ENCODE measurements at places on chromosomes 5 and 9.

DNA sequence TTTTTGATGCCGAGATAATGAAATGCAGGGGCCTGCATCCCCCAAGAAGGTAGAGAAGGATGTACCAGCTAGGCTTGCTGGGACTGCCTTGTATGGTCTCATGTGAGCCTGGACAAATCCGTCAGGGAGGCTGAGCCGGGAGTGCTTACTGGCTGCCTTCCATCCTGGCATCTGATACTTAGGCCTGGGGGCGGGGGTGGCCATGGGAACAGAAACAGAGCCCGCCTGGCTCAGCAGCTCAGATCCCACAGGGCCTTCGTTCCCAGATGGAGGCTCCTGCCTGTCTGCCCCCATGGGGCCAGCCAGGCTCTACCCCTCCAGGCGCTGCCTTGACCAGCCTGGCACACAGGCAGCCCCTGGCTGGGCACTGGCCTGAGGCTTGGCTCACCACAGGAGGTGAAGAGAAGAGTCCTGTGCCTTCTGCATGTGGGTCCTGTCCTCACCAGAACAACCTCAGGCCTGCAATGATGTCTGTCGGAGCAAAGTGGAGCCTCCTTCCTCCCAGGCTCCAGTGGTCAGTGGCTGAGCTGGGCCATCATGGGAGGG is 10.5 kb upstream of the SPATA31E1 start:
- DNase-seq: no peak

DNA sequence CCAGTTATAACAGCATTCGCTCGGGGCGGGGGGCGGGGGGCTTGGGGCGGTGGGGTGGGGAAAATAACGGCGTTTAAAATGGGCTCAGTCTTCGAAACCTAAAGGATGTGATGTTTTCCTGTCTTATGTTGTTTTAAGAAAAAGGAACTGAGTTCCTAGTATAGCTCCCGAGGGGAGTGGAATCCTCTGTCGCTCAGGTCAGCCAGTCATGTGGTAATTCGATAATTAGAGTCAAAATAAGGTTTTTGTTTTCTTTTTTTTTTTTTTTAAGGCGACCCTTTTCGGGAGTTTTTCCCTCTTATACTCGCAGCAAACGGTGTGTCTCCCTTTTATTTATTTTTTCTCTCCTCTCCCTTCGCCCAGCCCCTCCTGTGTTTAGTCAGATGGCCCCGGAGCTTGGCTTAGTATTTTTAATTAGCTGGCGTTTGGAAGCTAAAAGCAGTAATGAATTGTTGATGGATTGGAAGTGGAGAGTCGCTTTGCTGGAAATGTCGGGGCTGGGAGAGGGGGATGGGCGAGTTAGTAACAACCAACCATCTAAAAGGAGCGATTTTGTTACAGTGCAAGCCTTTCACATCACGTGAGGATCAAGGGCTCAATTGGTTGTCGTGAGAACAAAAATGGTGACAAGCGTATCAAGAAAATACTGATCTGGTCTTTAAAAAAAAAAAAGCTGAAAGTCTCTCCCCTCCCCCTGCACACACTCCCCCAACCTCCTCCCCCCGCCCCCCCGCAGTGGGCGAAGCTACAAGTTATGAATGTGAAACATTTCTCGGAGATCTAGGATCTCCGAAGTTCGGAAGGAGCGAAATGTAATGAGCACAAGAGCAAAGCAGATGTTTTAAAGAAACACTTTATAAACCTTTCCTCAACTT is 714 bp upstream of the ZNF608 start:
- DNase-seq: peak; percentile 98

DNA sequence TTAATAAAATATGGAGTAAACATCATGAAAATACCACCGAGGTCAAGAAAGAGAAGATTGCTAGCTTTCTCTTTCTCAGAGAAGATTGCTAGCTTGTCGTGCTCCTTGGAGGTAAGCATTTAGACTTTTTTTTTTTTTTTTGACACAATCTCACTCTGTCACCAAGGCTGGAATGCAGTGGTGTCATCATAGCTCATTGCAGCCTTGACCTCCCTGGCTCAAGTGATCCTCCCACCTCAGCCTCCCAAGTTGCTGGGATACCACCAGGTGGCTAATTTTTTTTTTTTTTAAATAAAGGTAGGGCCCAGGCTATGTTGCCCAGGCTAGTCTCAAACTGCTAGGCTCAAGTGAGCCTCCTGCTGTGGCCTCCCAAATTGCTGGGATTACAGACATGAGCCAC is 26.3 kb upstream of the CPLANE1 start:
- no peak for DNase-seq

GRCh38 chr5:147216552-147217154 is 18.2 kb upstream of the STK32A start:
- DNase-seq: no peak

DNA sequence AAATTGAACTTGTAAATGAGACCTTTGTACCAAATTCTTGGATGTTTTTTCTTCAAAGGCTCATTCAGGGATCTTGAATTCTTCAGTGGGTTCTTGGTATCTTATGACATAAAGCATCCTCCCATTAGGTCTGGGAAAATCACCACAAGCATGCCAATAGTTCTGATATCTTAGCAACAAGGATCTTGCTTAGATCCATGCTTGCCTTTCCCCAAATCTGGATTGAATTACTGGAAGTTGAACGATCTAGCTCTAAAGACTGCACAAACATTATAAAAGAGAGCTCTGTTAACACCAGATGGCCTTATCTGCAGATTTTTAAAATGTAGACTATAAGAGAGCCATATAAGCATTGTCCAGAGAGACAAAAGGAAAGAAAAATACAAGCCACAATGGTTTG is 266.3 kb downstream of the RAB3C start:
- no peak for DNase-seq

DNA sequence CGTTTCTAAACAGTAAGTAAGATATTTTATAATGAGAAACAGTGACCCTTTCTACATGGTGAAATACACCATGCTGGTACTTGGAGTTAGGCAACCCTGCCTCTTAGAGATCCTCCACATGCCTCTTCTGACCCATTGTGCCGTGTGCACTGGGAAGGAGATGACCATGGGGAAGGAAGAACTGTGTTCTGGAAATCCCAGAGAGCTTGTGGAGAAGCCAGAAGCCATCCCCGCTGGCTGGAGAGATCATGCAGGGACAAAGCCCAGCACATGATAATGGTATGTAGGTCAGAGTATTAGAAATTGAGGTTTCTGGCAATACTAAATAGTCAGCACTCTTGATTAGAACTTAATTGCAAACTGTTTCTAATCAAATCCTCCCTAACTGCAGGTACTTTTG is 307.3 kb downstream of the FBXL7 start:
- peak; percentile 31 for DNase-seq

- peak; percentile 54 for DNase-seq
Measured at GRCh38 chr9:26163931-26164330, 485.7 kb upstream of the TUSC1 start.

- no peak for DNase-seq
Measured at GRCh38 chr9:19298436-19299000, 68.0 kb downstream of the DENND4C start.

DNA sequence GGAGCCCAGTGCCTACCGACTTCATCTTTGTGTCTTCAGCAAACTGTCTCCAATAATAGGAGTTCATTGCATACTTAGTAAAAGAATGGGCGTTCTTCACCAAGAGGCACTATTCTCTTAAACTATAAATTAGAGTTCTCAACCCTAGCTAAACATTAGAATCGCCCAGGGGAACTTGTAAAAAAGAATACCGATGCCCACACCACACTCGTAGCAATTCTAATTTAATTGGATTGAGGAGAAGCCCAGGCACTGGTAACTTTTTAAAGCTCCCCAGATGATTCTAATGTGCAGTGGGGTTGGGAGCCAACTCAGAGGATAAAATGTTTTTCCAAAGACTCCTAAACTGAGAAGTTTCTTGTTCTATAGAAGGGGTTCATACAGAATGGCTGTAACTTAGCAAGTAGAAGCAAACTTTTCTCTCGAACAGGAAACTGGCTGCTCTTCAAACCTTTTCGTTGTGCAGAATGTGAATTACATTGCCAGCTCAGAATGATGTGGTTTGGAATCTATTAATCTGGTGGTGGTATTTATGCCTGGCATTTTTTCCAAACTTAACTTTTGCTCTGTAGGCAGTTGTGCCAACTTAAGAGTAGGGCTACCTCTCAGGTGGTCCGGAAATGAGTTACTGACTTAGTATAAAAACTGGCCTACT is 26.4 kb upstream of the NFIB start:
- DNase-seq: no peak

DNA sequence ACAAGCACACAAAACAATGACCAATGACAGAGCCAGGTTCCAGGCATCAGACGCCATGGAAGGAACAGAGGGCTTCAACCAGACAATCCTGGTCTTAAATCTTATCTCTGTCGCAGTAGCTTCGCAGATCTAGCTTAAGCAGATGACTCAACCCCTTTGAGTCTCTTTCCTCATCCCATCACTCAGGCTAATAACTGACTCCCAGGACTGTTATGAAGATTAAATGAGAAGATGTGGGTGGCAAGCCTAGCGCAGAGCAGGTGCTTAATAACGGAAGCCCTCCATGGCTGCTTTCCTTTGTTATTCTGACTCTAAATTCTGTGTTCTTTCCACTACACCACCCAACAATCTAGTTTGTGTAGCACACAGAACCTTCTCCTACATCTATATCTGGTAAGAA is 110.9 kb downstream of the SLC24A2 start:
- DNase-seq: no peak

- DNase-seq: peak; percentile 8
Measured at GRCh38 chr9:126957687-126958053, 43.1 kb downstream of the RALGPS1 start.

GRCh38 chr5:156477196-156477595 is 150.2 kb downstream of the SGCD start:
- peak; percentile 8 for DNase-seq

- no peak for DNase-seq
Measured at GRCh38 chr9:91839926-91840465, 110.0 kb downstream of the ROR2 start.

- DNase-seq: peak; percentile 75
Measured at GRCh38 chr5:61277190-61277589, 54.9 kb upstream of the ZSWIM6 start.

- DNase-seq: no peak
Measured at GRCh38 chr5:98933445-98934072, 4.8 kb upstream of the CHD1 start.
